ENCODE measurements at places on chromosomes 16 and 17.

- no peak for DNase-seq
These were observed 21.4 kb downstream of the ENPP7 start for GRCh38 chr17:79752175-79752574.

DNA sequence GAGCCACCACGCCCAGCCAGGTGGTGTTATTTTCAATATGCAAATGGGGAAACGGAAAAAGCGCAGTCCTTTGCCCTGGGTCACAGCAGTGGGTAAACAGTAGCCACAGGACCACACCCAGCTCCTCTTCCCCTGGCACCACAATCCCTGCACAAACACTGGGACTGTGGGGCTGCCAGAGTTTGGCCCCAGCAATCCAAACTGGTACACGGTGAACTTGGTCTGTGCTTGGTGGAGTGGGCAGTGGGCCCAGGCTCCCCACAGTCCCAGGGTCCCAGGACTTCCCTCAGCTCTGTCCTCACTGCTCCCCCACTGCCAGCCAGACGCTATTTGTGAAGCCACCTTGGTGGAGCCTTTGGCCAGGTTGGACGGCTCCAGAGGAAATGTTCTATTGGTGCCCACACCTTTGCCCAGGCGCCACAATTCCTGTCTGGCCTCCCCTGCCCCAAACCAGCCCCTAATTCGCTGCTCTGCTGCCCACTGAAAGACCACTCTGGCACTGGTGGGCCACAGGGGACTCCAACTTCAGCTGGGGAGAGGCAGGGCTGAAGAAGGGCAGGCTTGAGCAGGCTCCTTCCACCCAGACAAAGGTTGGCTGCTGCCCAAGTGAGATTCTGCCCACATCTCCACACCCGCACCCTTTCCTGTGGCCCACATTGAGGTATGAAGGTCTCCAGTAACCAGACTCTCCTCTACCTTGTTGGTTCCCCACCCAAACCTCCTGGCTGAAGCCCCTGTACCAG, 2.1 kb downstream of the CHAD start:
- no peak for DNase-seq

DNA sequence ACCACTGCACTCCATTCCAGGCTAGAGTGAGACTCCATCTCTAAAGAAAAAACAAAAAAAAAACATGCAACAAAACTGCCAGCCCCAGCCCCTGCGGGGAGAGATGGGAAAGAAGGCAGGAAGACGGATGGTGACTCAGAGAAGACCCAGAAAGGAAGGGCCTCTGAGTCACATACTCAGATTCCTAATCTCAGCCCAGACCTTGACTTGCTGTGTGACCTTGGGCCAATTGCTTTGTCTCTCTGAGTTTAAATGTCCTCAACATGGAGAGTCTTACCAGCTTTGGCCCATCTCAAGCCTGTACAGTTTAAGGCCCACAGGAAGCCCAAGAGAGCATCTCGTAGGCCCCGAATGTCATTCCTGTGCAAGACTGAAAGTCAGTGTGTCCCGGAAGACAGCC, 86.5 kb upstream of the LHX1 start:
- no peak for DNase-seq

DNA sequence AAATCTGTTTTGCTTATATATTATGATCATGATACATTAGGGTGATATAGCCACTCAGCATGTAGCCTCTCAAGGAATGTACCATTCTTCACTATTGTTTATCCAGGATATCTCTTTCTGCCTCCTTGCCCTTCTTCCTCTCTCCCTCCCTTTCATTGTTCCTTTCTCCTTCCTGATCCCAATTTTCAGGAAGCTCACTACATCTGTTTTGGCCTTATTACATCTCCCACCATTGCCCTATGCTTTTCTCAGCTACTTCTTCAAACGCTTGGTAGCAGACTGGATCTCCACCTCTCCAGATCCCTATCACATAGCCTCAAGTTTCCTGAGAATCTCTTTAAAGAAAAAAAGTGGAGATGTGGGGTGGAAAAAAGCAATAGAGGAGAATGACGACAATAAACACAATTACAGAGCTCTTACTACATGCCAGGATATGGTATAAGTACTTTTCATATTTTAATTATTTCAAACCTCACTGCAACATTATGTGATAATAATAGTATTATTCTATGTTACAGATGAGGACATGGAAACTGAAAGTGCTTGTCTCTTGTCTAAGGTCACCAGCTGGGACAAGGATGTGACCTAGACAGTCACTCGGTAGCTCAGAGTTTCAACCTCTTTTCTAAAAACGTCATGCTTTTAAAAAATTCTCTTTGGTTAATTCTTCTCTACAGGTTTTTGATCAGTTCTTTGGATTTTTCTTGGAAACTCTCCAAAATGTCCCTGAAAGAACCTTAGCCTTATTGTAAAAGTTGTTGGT, 959.1 kb downstream of the CDH11 start:
- no peak for DNase-seq

DNA sequence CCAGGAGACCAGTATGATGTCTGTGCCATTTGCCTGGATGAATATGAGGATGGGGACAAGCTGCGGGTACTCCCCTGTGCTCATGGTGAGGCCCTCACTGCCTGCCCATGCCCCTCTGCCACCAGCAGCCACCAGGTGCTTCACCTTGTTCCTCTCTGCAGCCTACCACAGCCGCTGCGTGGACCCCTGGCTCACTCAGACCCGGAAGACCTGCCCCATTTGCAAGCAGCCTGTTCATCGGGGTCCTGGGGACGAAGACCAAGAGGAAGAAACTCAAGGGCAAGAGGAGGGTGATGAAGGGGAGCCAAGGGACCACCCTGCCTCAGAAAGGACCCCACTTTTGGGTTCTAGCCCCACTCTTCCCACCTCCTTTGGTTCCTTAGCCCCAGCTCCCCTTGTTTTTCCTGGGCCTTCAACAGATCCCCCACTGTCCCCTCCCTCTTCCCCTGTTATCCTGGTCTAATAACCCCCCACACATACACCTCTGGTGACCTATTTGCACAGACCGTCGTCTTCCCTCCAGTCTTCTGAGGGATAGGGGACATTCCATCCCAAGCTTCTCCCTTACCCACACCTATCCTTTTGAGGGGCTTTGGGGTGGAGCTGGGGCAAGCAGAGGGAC, 3.7 kb downstream of the PFN1 start:
- DNase-seq: no peak

- DNase-seq: no peak
These were observed 8.5 kb downstream of the TUBG1 start for GRCh38 chr17:42617956-42618431.

- DNase-seq: no peak
These were observed 646 bp downstream of the CBX2 start for GRCh38 chr17:79778504-79779083.

DNA sequence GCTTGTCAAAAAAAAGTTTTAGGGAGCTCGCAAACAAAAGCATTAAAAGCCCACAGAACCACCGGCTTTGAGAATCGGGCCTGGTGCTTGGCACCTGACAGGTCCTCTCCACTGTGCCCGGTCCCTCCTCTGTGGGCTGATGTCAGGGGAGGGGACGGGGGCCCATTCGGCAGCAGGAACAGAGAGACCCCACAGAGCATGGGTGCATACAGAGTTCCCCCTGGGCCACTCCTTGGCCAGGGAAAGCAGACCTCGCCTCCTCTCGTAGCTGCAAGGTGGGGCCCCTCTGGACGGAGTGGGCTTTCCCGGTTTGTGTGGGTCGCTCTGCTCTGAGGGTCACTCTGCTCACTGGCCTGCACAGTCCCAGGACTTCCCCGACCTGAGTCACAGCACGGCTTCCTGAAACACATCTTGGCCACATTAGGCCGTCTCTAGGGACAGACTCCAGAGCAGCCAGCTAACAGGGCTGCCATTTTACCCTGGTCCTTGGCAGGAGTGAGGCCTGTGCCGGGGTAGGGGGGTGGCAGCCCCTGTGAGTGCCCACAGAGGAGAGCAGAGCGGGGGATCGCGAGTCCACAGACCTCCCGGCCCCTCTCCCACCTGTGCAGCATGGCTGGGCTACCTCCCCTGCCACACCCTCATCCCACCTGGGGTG, 11.1 kb downstream of the CBFA2T3 start:
- no peak for DNase-seq

DNA sequence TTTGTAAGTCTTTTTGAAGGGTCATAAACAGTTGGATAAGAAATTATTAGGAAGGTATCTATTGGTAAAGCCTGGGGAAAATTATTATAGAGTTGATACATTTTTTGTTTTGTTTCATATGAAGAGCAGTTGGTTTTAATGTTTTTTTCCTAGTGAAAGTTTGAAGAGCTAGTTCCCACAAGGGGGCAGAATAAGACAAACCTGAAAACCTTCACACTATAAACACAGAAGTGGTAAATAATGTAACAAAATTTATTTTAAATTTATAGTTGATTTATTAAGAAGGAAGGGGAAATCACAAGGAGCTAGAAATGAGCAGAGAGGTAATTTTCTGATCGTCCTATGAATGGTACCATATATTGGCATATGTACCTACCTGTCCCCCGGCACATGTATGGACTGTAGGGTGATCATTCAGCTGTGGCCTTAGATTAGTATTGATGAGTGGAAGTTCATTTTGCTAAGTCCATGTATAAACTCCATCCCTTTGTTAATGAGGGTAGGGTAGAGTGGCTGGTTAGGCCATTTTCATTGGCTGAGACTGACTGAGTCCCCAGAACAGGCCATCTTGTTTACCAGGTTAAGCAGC, 116.3 kb downstream of the TANC2 start:
- DNase-seq: no peak

GRCh38 chr17:41529491-41529915, 1.4 kb upstream of the KRT19 start:
- no peak for DNase-seq

- no peak for DNase-seq
These were observed 53.1 kb upstream of the TANGO6 start for GRCh38 chr16:68790130-68790761.

GRCh38 chr17:69916761-69917160, 158.3 kb upstream of the KCNJ16 start:
- DNase-seq: no peak

DNA sequence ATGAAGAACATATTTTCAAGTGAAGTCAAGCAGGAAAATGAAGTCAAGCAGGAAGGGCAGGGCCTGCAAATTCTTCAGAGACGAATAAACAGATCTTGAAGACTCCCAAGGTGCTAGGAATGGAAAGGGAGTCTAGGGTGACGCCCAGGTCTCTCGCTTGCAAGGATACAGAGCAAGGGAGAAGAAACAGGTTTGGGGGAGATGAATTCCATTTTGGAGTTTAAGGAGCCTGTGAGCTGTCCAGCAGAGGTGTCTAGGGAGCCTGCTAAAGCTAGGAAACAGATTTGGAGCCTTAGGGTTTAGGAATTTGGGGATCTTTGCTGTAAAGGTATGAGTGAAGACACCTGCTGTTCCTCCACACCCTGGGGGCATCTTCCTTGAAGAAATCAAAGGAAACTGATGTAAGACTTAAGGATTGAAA, 2.0 kb upstream of the UNKL start:
- no peak for DNase-seq
